ENCODE measurements at places on chromosomes 2 and 18. TPM values are rescaled to one million over a fixed set of nuclear protein-coding genes. Genes with fewer than 3 reads are reported as not detected.

DNA sequence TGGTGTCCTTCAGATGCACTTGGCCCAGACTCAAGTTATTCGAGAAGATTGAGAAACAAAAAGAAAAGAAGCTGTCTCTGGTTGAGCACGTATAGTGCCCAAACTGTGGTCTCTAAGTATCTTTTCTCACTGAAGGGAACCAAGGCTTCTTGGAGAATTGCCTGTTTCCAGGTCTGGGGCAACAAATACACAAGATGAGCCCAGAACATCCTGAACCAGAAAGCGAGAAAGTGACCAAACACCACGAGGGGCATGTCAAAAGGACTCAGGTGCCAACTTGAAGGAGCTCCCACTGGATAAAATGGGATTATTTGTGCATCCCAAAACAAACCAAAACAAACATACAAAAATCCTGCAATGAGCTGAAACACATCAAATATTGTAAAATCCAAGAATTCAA lies 13.6 kb upstream of the ATOH8 start:
- no peak overlapping the region for H3K4me3 ChIP-seq
- DNase-seq: no peak
- peak overlapping the region; percentile 87 for H3K27ac ChIP-seq
- H3K27me3 ChIP-seq: no peaks in the 10 kb centered on the region
- no peaks in the 10 kb centered on the region for H3K36me3 ChIP-seq
- H3K4me1 ChIP-seq: peaks cover 49% of the 10 kb centered on the region

GRCh38 chr2:47035615-47036488 lies 119.3 kb downstream of the STPG4 start:
- no peak for DNase-seq
- H3K27me3 ChIP-seq: no peaks in the 10 kb centered on the region
- H3K4me3 ChIP-seq: no peak overlapping the region

Gene GLI2
- 5.7 TPM for total RNA-seq

DNA sequence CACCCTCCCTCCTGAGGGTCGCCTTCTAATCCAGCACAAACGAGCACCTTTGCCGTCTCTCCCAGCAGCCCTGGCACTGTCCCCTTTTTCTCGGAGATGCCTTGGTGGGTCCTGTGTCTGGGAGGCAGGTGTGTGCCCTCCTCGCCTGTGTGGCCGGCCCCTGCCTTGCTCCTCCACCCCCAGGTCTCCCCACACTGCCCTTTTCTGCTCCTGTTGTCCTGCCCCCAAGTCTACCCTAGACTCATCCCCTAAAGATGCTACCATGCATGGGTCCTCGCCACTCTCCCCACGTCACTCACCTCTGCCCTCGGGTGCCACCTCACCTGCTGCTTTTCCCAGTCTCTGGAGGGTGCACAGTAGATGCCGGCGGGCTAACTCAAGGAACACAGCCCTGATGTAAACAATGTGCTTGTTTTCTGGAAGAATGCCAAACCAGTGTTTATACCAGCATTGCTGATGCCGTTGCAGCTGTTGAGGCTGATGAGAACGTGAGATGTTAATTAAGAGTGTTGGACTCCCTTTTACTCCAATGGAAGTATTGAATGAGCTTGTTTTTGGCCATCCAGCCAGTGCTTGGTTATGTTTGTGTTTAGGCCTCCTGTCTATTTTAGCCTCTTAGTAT lies 223.1 kb downstream of the AGAP1 start:
- H3K27me3 ChIP-seq: no peaks in the 10 kb centered on the region
- no peak overlapping the region for H3K4me3 ChIP-seq
- no peaks in the 10 kb centered on the region for H3K36me3 ChIP-seq

DNA sequence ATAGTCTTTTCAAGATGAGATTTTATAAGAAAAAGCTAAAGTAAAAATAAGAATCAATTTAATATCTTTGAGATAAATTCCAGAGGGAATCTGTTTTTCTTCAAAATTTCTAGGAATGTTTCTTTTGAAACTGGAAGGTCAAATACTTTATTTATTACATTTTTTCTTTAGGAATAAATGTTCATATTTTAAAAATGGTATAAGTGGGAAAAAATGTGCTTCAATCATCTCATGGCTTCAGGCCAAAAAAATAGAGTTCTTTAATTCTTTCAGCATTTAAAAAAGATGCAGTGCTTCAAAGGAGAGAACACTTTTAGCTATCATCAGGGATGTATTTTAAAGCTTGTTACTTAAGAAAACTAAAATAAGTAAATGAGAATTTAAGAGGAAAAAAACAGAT lies 110.6 kb downstream of the NEB start:
- no peak overlapping the region for H3K27ac ChIP-seq
- no peaks in the 10 kb centered on the region for H3K36me3 ChIP-seq
- H3K27me3 ChIP-seq: no peaks in the 10 kb centered on the region

- no peaks in the 10 kb centered on the region for H3K27me3 ChIP-seq
- no peak overlapping the region for H3K27ac ChIP-seq
- no peaks in the 10 kb centered on the region for H3K36me3 ChIP-seq
- H3K4me3 ChIP-seq: no peak overlapping the region
- H3K4me1 ChIP-seq: no peaks in the 10 kb centered on the region
These were observed 282.7 kb downstream of the DCDC2C start for GRCh38 chr2:3986063-3986462.

DNA sequence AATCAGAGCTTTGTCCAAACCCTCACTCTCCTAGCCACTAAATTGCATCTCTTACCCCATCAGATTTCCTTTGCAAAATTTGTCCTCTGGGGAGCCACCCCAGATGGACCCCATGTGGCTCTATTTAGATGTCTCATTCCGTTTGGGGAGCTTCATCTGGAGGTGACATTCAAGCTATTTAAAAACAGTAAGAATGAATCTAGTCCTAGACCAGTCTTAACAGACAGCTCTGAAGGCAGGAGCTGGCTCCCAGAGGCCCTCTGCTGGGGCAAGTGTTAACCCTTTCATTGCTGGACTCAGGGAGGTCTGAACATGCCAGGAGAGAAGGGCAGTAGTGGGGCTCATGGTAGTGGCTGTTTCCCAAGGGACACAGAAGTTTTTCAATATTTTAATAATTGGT lies 59.2 kb downstream of the RPL37A start:
- no peaks in the 10 kb centered on the region for H3K36me3 ChIP-seq
- no peak overlapping the region for H3K4me3 ChIP-seq
- peaks cover 10% of the 10 kb centered on the region for H3K4me1 ChIP-seq
- no peak for DNase-seq

DNA sequence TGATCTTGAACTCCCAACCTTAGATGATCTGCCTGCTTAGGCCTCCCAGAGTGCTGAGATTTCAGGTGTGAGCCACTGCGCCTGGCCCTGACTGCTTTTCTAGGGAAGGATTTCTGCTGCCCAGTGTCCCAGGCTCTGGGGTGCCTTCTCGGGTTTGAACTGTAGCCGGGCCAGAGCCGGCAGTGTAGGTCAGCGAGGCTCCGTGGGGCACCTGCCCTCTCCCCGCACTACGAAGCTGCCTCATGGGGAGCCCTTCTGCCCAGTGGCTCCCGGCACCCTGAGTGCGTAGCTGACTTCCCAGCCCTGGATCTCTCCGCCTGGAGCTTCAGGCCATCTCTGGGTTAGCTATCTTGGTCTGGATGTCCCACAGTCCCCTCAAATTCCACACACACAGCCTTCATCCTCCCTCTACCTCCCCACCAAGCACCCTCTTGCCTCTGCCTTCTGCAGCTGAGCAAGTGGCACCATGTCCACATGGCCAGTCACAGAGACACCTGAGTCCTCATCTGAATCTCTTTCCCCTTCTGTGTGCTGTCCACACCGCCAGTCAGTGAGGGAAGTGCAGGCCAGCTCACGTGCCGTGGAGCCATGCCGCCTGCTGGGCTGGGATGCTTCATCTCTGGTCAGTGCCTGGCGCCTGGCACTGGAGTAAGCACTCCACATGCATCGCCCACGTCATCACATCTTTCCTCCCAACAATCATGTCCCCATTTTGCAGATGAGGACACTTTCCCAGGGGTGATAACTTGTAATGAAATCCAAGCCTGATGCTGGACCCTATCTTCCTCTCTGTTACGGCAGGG lies 69.2 kb downstream of the EDAR start:
- H3K27me3 ChIP-seq: no peaks in the 10 kb centered on the region
- H3K27ac ChIP-seq: no peak overlapping the region
- H3K36me3 ChIP-seq: no peaks in the 10 kb centered on the region
- H3K4me1 ChIP-seq: no peaks in the 10 kb centered on the region
- DNase-seq: no peak

DNA sequence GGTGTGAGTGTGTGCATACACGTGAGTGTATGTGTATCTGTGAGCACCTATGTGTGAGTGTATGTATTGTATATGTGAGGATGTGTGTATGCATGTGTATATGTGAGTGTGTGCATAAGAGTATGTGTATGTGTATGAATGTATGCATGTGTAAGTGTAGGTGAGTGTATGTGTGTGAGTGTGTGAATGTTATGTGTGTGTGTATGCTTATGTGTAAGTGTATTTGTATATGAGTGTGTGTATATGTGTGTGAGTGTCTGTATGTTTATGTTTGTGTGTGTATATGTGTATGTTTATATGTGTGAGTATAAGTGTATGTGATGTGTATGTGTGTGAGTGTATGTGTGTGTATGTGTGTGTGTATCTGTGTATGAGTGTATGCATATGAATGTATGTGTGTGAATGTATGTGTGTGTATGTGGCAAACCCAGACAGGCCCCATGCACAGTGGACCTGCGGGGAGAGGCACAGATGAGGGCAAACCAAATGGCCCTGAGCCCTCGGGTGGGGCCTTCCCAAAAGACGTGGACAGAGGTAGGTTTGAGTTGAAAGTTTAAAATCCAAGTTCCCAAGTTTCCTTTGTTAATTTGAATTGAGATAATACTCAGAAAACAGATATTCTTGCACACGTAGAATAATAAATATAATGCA lies 51.5 kb downstream of the EDAR start:
- H3K27ac ChIP-seq: no peak overlapping the region
- no peak for DNase-seq
- no peaks in the 10 kb centered on the region for H3K36me3 ChIP-seq
- H3K4me1 ChIP-seq: no peaks in the 10 kb centered on the region
- no peaks in the 10 kb centered on the region for H3K27me3 ChIP-seq

GRCh38 chr2:201852878-201853415 lies 46.6 kb downstream of the CDK15 start:
- H3K27me3 ChIP-seq: no peaks in the 10 kb centered on the region
- no peak overlapping the region for H3K4me3 ChIP-seq
- H3K36me3 ChIP-seq: no peaks in the 10 kb centered on the region

GRCh38 chr2:69225933-69226332 lies 161.1 kb downstream of the GFPT1 start:
- H3K4me3 ChIP-seq: no peak overlapping the region
- no peaks in the 10 kb centered on the region for H3K4me1 ChIP-seq
- no peak overlapping the region for H3K27ac ChIP-seq
- no peaks in the 10 kb centered on the region for H3K27me3 ChIP-seq

- no peaks in the 10 kb centered on the region for H3K27me3 ChIP-seq
- no peak overlapping the region for H3K4me3 ChIP-seq
- no peak overlapping the region for H3K27ac ChIP-seq
- no peaks in the 10 kb centered on the region for H3K36me3 ChIP-seq
These were observed 376.6 kb upstream of the TRIB2 start for GRCh38 chr2:12340164-12340563.

DNA sequence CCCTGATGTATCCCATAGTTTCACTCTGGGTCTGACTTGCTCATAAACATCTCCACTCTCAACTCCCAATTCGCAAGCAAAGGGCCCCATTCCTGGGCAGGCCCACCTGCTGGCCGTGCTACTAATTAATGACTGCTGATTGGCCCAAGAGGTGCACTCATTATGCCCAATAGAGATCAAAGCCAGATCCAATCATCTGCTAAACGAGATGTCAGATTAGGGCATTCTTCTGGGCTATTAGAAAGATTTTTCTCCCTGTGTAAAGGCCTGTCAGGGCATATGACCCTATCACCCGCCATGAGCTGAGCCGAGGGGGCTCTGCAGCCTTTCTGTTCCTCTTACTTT lies 103.4 kb upstream of the HAAO start:
- H3K4me3 ChIP-seq: no peak overlapping the region
- H3K27me3 ChIP-seq: no peaks in the 10 kb centered on the region
- no peaks in the 10 kb centered on the region for H3K4me1 ChIP-seq
- H3K27ac ChIP-seq: no peak overlapping the region

DNA sequence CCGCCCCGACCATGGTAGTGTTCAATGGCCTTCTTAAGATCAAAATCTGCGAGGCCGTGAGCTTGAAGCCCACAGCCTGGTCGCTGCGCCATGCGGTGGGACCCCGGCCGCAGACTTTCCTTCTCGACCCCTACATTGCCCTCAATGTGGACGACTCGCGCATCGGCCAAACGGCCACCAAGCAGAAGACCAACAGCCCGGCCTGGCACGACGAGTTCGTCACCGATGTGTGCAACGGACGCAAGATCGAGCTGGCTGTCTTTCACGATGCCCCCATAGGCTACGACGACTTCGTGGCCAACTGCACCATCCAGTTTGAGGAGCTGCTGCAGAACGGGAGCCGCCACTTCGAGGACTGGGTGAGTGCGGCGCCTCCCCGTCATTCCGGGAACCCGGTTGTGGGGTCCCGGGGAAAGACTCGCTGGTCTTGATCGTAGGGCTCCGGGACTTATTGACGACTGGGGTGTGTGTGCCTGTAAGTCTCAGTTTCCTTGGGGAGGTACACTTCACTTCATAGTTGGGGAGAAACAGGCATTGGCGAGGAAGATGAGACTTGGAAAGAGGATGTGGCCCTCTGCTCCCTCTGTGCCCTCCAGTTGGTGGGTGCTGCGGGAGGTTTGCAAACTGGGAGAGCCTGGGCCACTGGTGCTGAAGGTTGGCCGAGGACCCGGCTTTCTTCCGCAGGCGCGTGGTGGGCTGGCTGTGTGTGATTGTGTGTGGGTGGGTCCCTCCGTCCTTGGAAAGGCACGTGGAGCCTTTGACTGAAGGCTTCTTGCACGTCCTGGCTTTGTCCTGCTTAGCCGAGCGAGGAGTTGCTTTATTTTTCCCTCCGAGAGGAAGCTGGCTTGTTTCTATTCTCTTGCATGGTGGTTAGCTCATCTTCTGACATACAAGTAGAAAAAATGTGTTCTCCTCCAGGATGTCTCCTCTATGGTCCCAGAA lies 886 bp downstream of the PRKCE start:
- H3K36me3 ChIP-seq: no peaks in the 10 kb centered on the region
- H3K27ac ChIP-seq: peak overlapping the region; percentile 100
- peak overlapping the region; percentile 97 for H3K4me3 ChIP-seq

Gene STK39
- total RNA-seq: 14.6 TPM

- H3K36me3 ChIP-seq: no peaks in the 10 kb centered on the region
These were observed 12.8 kb upstream of the MAP3K20 start for GRCh38 chr2:173062801-173063200.

Gene ATP6V1B1
- 3.2 TPM for total RNA-seq

Gene HOXD12
- total RNA-seq: not detected

Gene SCN7A
- total RNA-seq: 37.8 TPM

GRCh38 chr2:151334082-151334815 lies 23.1 kb upstream of the TNFAIP6 start:
- H3K27ac ChIP-seq: no peak overlapping the region
- H3K4me3 ChIP-seq: no peak overlapping the region
- no peaks in the 10 kb centered on the region for H3K36me3 ChIP-seq
- H3K27me3 ChIP-seq: no peaks in the 10 kb centered on the region
- no peak for DNase-seq
- peaks cover 6% of the 10 kb centered on the region for H3K4me1 ChIP-seq

GRCh38 chr2:64605991-64606478 lies 47.7 kb downstream of the SERTAD2 start:
- DNase-seq: no peak
- H3K27ac ChIP-seq: no peak overlapping the region
- H3K4me1 ChIP-seq: peaks cover 12% of the 10 kb centered on the region
- no peaks in the 10 kb centered on the region for H3K27me3 ChIP-seq
- H3K4me3 ChIP-seq: no peak overlapping the region

- H3K36me3 ChIP-seq: no peaks in the 10 kb centered on the region
- H3K27me3 ChIP-seq: no peaks in the 10 kb centered on the region
- H3K4me3 ChIP-seq: no peak overlapping the region
- H3K4me1 ChIP-seq: no peaks in the 10 kb centered on the region
- no peak overlapping the region for H3K27ac ChIP-seq
These were observed 31.5 kb downstream of the ZNF519 start for GRCh38 chr18:14100503-14101286.
